ENCODE measurements at places on chromosomes 4 and X. TPM values are rescaled to one million over a fixed set of nuclear protein-coding genes. Genes with fewer than 3 reads are reported as not detected.

Gene VCX2
- total RNA-seq: not detected

Gene ELK1
- total RNA-seq: 36.0 TPM

Gene PDE5A
- 121 TPM for total RNA-seq

DNA sequence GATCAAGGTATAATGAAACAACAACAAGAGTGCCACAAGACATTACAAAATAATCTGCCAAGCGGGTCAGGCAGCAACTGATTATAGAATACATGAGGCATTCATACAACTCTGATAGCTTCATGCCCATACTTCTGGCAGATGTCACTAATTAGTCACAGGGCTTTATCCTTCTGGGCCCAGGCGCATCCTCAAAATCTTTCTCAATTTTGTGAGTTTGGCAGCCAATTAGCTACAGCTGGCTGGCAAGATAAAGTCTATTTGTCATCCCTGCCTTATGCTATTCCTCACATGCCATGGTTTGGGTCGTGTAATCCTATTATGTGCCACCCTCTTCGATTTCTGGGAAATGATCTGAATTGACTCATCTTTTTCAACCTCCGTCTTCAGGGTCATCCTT is 254.3 kb downstream of the PACRGL start:
- DNase-seq: no peak

DNA sequence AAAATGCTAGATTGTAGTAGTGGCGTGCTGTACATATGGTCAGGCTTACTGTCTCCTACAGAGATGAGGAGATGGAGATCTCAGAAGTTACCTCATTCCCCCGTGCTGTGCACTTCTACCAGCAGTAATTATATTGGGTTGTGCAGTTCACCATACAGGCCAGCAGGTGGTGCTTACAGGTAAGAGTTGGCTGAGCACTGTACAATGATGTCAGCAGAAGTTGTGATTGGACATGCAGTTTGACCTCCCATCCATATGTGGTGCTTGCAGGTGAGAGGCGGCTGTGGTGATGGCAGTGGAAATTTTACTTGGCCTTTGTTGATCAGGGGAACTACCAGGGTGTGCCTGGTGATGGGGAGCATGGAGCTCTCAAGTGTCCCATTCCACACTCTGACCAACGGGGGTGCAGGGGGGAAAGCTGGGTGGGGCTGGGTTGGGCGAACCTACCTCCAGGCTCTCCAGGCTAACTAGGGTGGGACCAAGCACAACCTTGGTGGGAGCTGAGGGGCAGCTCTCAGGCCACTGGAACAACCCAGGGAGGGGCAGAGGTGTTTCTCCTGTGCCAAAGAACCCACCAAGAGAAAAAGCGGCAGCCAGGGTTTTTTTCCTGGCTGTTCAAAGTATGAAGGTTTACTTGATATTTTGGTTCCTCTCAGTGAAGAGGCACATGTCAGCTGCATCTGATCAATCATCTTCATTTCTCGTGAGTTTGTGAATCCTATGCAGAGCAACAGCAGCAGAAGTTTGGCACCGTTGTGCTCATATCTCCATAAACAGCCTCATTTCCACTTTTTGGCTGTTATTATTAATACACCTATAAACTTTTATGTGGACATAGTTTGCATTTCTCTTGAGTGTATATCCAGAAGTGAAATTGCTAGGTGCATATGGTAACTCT is 73.8 kb upstream of the FREM3 start:
- DNase-seq: no peak

- DNase-seq: no peak
Observed at GRCh38 chr4:78809928-78810835, 34.0 kb downstream of the BMP2K start.

GRCh38 chr4:85784348-85784747 is 309.4 kb downstream of the ARHGAP24 start:
- no peak for DNase-seq

Gene SSR4
- total RNA-seq: 413 TPM

GRCh38 chr4:169100670-169101101 is 90.6 kb upstream of the CBR4 start:
- no peak for DNase-seq

DNA sequence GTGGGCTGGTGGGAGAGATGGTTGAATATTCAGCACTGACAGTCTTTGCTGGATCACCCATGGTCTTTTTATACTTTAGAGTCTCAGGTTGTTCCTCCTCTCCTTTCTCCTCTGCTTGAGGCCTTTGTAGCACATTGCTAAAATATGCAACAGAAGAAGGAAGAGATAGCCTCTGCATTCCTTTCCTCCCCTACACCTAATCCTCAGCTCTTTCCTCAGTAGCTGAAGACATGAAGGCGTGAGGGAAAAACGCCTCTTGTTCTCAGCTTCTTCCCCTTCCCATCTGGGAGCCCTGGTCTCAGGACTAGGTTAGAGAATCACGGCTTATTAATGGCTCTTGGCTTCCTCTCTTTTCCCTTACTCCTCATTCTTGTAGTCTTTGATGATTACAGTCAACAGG is 76.8 kb downstream of the RNF150 start:
- no peak for DNase-seq

- DNase-seq: no peak
Observed at GRCh38 chr4:105822061-105822460, 73.2 kb upstream of the NPNT start.

All from lung (tissue), 17 donors.